ENCODE measurements at places on chromosomes 7 and 10. TPM values are rescaled to one million over a fixed set of nuclear protein-coding genes. Genes with fewer than 3 reads are reported as not detected.

VSTM2A gene
- total RNA-seq, result not detected

RET gene
- 0.99 TPM for total RNA-seq

CHST15 gene
- total RNA-seq, result 93.0 TPM

CYP2C8 gene
- 4.3 TPM for total RNA-seq

GIMAP1 gene
- total RNA-seq, result 3.1 TPM

DNA sequence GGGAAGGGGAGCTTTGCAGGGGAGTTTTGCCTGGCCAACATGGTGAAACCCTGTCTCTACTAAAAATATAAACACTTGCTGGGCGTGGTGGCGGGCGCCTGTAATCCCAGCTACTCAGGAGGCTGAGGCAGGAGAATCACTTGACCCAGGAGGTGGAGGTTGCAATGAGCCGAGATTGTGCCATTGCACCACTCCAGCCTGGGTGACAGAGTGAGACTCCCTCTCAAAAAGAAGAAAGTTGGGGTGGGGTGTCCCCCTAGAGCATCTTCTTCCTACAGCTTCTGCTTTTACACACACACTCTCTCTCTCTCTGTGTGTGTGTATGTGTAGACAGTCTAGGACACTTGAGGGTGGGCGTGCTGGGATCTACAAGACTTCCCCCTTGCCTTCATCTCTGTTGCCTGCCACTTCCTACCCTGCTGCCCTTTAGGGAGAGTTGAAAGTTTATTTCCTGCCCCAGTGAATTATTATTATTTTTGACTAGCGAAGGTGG lies 21.7 kb downstream of the PLAU start:
- no peak overlapping the region for H3K27ac ChIP-seq
- no peaks in the 10 kb centered on the region for H3K36me3 ChIP-seq
- H3K4me1 ChIP-seq, result no peaks in the 10 kb centered on the region
- DNase-seq, result no peak

DNA sequence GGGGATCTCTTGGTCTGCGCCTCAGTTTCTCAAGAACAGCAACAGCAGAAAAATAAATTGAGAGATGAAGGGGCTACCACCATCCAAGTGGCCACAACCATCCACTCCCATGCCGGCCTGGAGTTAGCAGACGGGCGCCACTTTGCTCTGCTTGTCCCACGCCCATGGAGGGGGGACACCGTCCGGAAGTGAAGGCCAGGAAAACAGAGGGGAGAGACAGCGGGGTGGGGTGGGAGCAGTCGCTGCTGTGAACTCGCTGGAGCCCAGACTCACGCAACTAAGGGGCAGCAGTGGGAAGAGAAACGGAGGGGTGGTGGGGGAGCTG lies 135.4 kb downstream of the KIF20B start:
- peaks cover 3% of the 10 kb centered on the region for H3K4me1 ChIP-seq
- peak overlapping the region; percentile 37 for H3K4me3 ChIP-seq
- H3K36me3 ChIP-seq, result no peaks in the 10 kb centered on the region
- no peaks in the 10 kb centered on the region for H3K27me3 ChIP-seq

- no peaks in the 10 kb centered on the region for H3K27me3 ChIP-seq
- peaks cover 1% of the 10 kb centered on the region for H3K4me1 ChIP-seq
- no peak overlapping the region for H3K4me3 ChIP-seq
These were observed 510.3 kb downstream of the PTPRN2 start for GRCh38 chr7:158077151-158077840.

- H3K4me1 ChIP-seq, result peaks cover 6% of the 10 kb centered on the region
- H3K27me3 ChIP-seq, result no peaks in the 10 kb centered on the region
- no peak overlapping the region for H3K4me3 ChIP-seq
- H3K36me3 ChIP-seq, result no peaks in the 10 kb centered on the region
These were observed 13.6 kb downstream of the PON2 start for GRCh38 chr7:95421000-95421846.

DNA sequence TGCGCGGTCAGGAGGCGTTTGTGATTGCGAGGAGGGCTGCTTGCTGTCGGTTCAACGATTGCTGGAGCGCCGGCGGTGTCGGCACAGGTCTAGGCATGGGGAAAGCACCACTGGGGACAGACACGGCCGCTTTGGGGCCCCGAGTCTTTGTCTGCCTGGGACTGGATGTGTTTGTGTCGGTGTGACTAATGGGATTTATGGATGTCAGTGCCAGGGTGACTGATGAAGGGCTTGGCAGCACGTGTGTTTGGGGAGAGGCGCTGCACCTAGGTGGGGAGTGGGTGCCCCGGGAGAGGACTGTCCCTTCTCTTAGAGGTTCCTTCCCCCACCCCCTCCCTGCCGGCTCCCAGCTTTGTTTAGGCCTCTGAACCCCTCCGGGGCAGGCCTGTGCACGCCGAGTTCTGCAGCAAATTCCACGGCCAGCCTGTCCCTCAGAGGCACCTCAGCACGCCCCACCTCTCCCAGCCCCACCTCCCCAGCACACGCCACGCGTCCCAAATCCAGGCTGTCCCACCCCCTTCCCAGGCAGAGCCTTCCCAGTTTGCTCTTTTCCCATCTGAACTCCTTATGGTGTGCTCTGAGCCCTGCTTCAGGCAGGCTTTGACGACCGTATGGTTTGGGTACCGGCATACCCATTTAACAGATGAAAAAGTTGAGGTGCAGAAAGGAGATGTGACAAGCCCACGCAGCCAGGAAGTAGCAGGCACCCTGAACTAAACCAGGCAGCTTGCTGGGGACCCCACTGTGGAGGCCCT lies 6.4 kb upstream of the TNRC18 start:
- peak overlapping the region; percentile 99 for H3K27ac ChIP-seq
- no peaks in the 10 kb centered on the region for H3K36me3 ChIP-seq
- H3K27me3 ChIP-seq, result no peaks in the 10 kb centered on the region
- DNase-seq, result peak; percentile 58
- peaks cover 10% of the 10 kb centered on the region for H3K4me1 ChIP-seq
- H3K4me3 ChIP-seq, result peak overlapping the region; percentile 94

DNA sequence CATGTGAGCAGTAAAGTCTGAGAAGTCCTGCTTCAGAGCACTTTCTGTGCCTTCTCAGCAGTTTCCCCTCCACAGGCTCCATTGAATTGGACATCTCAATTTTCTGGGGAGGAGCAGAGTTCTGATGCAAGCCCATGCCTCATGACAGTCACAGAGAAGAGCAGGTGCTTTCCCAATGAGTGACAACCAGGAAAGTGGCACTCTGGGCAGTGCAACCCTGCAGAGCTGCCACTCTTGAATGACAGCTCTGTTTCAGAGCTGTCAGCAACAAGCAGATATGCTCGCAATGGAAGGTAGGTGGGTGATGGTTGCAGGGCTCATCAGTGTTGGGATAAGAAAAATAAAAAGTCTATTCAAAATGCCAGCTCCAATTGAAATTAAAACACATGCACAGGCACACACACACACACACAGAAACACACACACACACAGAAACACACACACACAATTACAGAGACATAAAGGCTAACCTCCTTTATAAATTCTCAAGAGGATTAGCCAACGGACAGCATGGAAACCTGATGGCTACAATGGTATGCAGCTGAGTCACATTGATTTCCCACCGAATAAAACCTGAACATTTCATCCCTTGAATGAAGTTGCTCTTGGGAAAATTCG lies 50.5 kb downstream of the C10orf67 start:
- no peaks in the 10 kb centered on the region for H3K27me3 ChIP-seq
- no peak overlapping the region for H3K27ac ChIP-seq
- no peaks in the 10 kb centered on the region for H3K4me1 ChIP-seq
- H3K4me3 ChIP-seq, result no peak overlapping the region
- DNase-seq, result no peak
- H3K36me3 ChIP-seq, result no peaks in the 10 kb centered on the region

DNA sequence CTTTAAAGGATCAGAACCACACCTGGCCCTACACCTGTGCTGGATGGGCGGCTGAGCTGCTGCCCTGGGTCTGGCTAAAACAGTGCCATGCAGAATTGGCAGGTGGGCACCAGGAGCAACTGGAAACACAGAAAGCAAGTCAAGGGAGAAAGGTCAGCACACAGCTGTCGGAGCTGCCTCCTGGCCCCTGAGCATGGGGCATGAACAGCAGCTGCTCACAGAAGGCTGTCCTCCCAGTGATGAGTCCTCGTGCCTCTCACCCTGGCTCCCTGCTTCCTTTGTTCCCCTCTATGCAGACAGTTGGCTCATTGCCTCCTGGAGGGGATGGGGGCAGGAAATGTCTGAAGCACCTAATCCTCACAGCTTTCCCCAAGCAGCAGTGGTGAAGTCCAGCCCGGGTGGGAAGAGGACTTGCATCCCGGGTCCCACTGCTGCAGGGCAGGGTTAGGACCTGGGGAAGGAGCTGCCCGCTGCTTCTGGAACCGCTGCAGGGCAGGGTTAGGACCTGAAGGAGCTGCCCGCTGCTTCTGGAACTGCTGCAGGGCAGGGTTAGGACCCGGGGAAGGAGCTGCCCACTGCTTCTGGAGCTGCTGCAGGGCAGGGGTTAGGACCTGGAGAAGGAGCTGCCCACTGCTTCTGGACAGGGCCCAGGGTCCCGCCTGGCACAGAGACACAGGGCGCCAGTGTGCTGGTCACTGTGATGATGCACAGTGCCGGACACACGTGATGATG lies 37.3 kb downstream of the VIPR2 start:
- DNase-seq, result peak; percentile 24
- peaks cover 13% of the 10 kb centered on the region for H3K4me1 ChIP-seq
- no peaks in the 10 kb centered on the region for H3K27me3 ChIP-seq
- no peaks in the 10 kb centered on the region for H3K36me3 ChIP-seq
- H3K27ac ChIP-seq, result no peak overlapping the region
- no peak overlapping the region for H3K4me3 ChIP-seq

GRCh38 chr10:4522296-4523000 lies 303.6 kb upstream of the AKR1E2 start:
- DNase-seq, result no peak
- no peak overlapping the region for H3K4me3 ChIP-seq
- peaks cover 6% of the 10 kb centered on the region for H3K4me1 ChIP-seq
- no peaks in the 10 kb centered on the region for H3K27me3 ChIP-seq
- no peak overlapping the region for H3K27ac ChIP-seq

DNA sequence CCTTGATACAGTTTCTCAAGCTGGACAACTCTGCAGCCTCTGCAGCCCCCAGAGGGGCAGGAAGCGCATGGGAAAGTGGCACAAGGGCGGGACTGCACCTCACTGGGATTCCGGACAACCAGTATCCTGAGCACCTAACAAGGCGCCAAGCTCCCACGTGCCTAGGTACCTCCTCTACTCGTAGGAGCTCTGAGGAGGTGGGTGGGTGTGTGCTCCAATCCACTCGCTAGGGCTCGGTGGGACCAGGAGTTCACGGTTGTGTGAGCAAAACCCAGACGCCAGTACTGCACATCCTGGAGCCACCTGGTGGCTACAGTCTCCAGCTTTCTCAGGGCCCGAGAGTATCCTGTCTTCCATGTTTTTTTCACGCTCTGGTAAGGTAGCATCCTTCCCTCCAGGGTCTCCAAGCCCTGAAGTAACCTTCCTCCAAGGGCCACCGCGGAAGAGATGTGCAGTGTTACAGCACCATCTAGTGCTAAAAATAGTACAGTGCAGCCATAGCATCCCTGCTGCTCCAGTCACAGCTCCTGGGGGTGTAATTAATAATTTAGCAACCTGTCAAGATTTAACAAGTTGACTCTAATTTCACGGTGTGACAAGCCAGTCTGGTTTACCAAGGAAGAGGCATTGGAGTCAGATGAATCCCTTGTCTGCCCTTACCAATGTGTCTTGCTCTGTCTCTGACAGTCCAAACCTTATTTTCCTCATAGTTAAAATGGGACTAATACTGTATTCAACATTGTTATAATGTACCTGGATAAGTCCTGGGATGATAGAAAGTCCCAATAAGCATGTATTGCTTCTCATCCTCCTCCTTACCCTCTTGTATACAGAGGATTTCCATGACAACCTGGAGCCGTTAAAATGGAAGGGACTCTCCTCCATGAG lies 70.4 kb downstream of the HERPUD2 start:
- DNase-seq, result peak; percentile 11
- H3K27ac ChIP-seq, result no peak overlapping the region
- H3K4me1 ChIP-seq, result peaks cover 5% of the 10 kb centered on the region
- H3K4me3 ChIP-seq, result no peak overlapping the region
- no peaks in the 10 kb centered on the region for H3K36me3 ChIP-seq

- H3K4me1 ChIP-seq, result no peaks in the 10 kb centered on the region
- H3K27me3 ChIP-seq, result no peaks in the 10 kb centered on the region
- no peak for DNase-seq
- H3K36me3 ChIP-seq, result no peaks in the 10 kb centered on the region
These were observed 560.0 kb downstream of the PTPRN2 start for GRCh38 chr7:158027646-158028045.

GRCh38 chr7:121796381-121796780 lies 76.6 kb upstream of the PTPRZ1 start:
- H3K27ac ChIP-seq, result no peak overlapping the region
- no peaks in the 10 kb centered on the region for H3K4me1 ChIP-seq
- H3K4me3 ChIP-seq, result no peak overlapping the region
- DNase-seq, result no peak
- no peaks in the 10 kb centered on the region for H3K27me3 ChIP-seq

DNA sequence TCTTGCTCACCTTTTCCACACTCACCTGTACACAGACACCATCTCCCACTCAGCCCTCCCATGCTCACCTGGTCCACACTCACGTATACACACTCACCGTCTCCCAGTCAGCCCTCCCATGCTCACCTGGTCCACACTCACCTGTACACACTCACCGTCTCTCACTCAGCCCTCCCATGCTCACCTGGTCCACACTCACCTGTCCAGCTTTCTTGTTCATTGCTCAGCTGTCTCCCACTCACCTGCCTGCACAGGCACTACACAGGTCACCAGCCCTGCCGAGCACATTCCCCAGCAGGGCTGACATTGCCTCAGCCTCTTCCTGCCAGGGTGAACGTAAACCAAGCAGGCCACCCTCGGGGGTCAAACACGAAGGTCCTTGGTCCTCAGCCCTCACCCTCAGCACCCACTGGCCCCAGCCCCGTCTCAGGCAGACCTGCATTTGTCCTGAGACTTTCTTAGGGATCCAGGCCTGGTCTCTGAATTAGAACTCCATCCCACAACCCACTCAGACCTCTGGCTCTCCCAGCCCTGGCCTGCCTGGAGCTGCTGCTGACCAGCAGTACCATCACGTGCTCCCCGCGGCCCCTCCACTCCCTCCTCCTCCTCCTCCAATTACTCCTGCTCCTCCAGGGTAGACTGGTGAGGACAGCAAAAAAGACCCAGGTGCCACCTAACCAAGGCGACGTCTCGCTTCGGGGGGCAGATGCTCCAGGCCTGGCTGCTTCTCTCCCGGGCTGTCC lies 12.8 kb upstream of the DNAAF5 start:
- no peaks in the 10 kb centered on the region for H3K36me3 ChIP-seq
- H3K4me3 ChIP-seq, result no peak overlapping the region
- no peaks in the 10 kb centered on the region for H3K27me3 ChIP-seq
- peaks cover 5% of the 10 kb centered on the region for H3K4me1 ChIP-seq
